Cardiac septum (tissue), 1 donor: ENCODE measurements at places on chromosomes 6 and 20. TPM values are rescaled to one million over a fixed set of nuclear protein-coding genes. Genes with fewer than 3 reads are reported as not detected.

GRCh38 chr6:42974919-42975505 is 4.0 kb downstream of the PEX6 start:
- DNase-seq = no peak

- DNase-seq = no peak
These were observed 17.4 kb upstream of the CSE1L start for GRCh38 chr20:49028684-49029083.

DNA sequence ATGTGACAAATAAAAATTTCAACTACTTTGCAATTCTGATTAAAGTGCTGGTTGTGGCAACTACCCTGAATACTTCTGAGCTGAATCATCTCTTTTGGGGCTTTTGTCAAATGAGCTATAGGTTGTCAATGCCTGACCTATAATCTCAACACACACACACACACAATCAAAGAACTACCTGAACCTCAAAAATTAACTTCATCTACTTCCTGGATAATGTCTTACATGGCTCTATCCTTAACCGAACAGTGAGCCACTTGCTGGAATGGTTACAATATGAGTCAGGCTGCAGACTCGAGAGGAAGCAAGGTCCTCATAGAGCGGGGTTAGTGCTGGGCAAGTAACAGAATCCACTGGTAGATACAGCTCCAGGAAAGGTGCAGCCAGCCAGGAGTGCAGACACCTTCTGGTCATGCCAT is 70.6 kb upstream of the DST start:
- DNase-seq = no peak

- no peak for DNase-seq
These were observed 125.6 kb upstream of the SASH1 start for GRCh38 chr6:148217051-148217450.

DNA sequence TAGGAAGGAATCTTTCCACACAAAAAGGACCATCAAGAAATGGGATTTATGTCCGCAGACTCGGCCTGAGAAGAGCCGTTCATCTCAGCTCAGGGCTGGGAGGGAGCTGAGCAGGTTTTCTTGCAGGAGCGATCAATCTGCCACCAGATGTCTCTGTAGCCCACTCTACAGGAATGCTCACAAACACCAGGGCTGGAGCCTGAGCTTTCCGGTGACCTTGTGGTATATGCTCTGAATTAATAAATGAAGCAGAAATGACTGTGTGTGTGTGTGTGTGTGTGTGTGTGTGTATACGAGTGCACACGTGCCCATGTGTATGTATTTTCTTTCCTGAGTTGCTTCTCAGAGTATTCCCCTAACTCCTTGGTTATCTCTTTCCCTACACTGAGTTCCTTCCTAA is 12.0 kb downstream of the CD83 start:
- no peak for DNase-seq

DNA sequence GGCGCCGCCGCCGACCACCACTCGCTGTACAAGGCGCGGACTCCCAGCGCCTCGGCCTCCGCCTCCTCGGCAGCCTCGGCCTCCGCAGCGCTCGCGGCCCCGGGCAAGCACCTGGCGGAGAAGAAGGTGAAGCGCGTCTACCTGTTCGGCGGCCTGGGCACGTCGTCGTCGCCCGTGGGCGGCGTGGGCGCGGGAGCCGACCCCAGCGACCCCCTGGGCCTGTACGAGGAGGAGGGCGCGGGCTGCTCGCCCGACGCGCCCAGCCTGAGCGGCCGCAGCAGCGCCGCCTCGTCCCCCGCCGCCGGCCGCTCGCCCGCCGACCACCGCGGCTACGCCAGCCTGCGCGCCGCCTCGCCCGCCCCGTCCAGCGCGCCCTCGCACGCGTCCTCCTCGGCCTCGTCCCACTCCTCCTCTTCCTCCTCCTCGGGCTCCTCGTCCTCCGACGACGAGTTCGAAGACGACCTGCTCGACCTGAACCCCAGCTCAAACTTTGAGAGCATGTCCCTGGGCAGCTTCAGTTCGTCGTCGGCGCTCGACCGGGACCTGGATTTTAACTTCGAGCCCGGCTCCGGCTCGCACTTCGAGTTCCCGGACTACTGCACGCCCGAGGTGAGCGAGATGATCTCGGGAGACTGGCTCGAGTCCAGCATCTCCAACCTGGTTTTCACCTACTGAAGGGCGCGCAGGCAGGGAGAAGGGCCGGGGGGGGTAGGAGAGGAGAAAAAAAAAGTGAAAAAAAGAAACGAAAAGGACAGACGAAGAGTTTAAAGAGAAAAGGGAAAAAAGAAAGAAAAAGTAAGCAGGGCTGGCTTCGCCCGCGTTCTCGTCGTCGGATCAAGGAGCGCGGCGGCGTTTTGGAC is 2.0 kb downstream of the SOX4 start:
- DNase-seq = peak; percentile 80

- no peak for DNase-seq
These were observed 5.6 kb upstream of the ZBTB46 start for GRCh38 chr20:63836458-63837344.

- DNase-seq = no peak
These were observed 2.3 kb upstream of the OCSTAMP start for GRCh38 chr20:46552460-46553420.

Gene PI3
- 0.62 TPM for total RNA-seq

Gene NKAPL
- 6.6 TPM for total RNA-seq
